ENCODE measurements at places on chromosomes 2 and 18.

- no peak for DNase-seq
These were observed 14.3 kb downstream of the CCDC150 start for GRCh38 chr2:196653843-196654242.

GRCh38 chr18:26863921-26864497 lies 1.5 kb downstream of the AQP4 start:
- DNase-seq, result no peak

DNA sequence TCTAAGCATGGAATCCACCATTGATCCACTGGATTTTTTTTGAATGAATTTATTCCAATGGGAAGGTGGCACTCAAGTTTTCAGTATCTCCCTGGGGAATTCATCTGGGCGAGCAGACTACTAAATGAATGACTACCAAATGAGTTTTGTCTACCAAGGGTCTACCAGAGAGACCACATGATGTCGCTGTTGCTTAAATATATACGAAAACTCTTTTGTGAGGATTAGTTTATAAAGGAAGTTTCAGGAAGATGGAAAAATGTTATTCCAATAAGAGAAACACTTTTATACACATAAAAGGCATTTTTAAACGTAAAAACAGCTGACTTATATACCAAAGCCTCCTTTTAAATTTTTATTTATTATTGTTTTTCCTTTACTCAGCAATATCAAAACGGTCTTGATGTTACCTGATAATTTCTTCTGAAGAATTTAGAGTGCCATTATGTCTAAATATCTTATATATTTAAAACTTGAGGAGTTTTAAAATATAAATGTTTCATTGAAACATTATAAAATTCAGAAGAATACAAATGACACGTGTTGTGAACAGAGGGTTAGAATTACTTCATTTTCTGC lies 139.7 kb downstream of the HRH4 start:
- DNase-seq, result no peak

GRCh38 chr2:11684894-11685460 lies 15.0 kb upstream of the NTSR2 start:
- DNase-seq, result no peak

DNA sequence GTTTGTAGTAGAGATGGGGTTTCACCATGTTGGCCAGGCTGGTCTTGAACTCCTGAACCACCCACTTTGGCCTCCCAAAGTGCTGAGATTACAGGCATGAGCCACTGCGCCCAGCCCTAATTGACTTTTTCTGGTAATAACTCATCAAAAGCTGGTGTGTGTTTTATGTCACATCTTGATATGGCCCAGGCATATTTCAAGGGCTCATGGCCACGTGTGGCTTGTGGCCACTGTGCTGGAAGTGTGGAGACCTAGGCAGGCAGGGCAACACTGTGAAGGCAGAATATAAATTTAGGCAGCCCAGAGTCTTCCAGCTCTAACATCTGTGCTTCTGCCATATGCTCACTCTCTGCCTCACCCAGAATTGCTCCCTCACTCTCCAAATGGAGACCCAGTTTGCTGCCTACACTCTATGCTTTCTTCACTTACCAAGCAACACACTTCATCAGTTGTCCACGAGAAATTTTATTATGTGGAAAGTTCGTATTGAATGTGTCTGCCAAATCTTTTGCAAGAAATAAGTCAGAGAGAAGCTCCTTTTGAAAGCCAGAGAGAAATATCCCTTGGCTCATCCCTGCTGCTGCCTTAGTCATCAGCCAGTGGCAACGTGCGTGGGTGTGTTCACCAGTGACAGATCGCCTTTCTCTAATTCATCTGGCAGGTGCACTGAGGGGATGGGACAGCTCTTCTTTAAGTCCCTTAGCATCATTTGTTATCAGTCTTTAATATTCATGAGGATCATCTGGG lies 129.4 kb upstream of the CXCR4 start:
- no peak for DNase-seq

GRCh38 chr2:73089270-73090030 lies 17.9 kb upstream of the SFXN5 start:
- no peak for DNase-seq

DNA sequence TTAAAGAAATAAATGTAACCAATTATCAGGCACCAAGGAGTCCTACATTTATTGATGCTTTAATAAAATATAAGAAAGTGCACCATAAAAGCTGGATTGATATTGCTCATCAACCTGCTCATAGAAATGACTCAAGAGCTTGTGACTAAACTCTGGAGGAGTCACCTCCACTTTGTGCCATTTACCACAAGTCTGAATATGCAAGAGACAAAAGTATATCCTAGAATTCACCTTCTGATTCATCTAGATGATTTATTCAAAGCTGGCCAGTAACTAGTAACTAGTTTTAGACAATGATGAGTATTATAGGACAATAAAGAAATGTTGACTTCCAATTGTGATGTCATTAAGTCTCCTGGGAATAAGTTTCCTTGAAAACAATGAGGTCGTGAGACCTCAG lies 146.0 kb upstream of the SOX11 start:
- DNase-seq, result no peak

- DNase-seq, result no peak
These were observed 11.6 kb downstream of the VAPA start for GRCh38 chr18:9925369-9925768.

- no peak for DNase-seq
These were observed 78.0 kb upstream of the DNMT3A start for GRCh38 chr2:25419678-25420242.

- no peak for DNase-seq
These were observed 110.6 kb upstream of the PXDN start for GRCh38 chr2:1854729-1855547.

DNA sequence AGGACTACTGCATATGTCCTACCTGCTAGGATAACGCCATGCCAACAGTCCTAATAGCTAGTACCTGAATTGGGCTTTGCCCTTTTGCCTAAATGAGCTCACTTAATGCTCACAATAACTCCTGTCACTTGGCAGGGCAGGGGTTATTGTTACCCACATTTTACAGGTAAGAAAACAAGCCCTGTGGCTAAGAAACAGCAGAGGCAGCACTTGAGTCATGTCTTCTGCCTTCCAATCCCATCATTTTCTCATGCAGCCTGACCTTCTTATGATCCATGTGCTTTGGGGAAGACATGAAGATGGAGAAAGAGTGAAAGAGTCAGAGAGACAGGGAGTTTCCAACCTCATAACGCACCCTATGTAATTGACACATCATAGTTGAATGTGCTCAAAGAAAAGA lies 33.6 kb upstream of the LPIN1 start:
- no peak for DNase-seq

GRCh38 chr2:206452242-206452641 lies 8.9 kb downstream of the ADAM23 start:
- DNase-seq, result no peak

DNA sequence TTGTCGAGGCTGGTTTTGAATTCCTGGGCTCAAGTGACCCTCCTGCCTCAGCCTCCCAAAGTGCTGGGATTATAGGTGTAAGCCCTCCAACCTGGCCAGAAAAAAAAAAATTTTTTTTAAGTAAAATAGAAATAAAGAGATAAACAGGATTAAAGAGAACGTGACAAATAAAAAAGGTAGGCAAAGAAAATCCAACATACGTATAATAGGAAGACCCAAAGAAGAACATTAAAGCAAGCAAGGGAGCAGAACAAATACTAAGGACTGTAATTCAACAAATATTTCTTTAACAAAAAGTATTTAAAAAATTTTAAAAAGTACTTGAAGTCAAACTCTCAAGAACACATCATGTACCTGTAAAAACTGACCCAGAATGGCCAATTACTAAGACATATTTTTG lies 56.4 kb downstream of the PTPN2 start:
- no peak for DNase-seq

DNA sequence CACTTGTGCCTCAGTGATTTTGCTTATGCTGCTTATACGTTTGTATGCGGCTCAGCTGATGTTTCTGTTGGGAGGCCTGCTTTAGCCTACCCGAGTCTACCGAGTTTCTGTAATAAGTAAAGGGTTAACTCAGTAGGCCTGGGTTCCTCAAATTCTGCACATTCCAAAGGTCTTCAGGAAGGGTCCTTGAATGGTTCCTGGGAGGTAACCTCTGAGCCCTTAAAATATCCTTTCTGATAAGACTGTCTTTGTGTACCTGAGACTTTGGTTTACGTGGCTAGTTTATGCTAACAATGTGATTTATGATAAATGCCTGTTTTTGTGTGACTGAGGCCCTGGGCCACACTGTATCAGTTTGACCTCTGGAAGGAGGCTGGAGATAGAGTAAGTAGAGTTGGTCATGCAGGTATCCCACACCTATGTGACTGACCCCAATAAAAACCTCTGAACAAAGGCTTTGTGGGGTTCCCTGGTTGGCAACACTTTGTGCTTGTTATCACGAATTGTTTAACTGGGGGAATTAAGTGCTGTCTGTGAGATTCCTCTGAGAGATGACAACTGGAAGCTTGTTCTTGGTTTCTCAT lies 18.9 kb upstream of the PNPT1 start:
- DNase-seq, result no peak

- DNase-seq, result no peak
These were observed 175.3 kb upstream of the THUMPD2 start for GRCh38 chr2:39954346-39954745.

GRCh38 chr2:217252181-217252580 lies 392.3 kb upstream of the TNP1 start:
- DNase-seq, result no peak

All from activated B cell treated with CpG ODN at 0.5 μM for 24 hours (primary cell).